ENCODE measurements at places on chromosomes 16 and 17. TPM values are rescaled to one million over a fixed set of nuclear protein-coding genes. Genes with fewer than 3 reads are reported as not detected.

The ATP5PD gene
- total RNA-seq: 832 TPM

The PRAC2 gene
- not detected for total RNA-seq

The KRT222 gene
- not detected for total RNA-seq

The EIF1 gene
- total RNA-seq: 1,143 TPM

DNA sequence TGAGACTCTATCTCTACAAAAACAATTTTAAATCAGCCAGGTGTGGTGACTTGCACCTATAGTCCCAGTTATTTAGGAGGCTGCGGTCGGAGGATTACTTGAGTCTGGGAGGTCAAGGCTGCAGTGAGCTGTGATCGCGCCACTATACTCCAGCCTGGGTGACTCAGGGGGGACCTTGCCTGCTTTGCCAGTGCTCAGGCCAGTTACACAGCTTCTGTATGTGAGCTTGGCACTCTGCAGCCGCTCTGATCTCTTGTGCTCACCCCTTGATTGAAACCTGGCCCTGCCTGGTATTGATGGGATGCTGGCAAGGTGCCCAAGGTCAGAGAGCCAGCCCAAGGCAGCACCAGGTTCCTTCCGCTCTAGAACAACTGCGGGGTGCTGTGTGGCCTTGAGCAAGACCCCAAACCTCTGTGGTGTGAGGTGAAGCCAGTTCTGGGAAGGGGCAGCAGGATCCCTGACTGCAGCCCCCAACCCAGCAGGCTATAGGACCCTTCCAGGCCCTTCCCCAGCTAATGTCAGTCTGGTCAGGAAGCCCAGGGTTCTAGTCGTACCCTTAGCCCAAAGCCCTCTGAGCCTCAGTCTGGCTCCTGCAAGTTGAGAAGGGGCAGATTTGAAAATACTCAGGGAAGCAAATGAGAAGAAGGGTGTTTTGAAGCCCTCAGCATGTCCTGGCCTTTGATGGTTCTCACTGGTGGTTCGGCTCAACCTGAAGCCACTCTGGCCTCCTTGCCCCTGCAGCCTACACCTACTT is 18.9 kb downstream of the MMP15 start:
- peak; percentile 41 for DNase-seq

DNA sequence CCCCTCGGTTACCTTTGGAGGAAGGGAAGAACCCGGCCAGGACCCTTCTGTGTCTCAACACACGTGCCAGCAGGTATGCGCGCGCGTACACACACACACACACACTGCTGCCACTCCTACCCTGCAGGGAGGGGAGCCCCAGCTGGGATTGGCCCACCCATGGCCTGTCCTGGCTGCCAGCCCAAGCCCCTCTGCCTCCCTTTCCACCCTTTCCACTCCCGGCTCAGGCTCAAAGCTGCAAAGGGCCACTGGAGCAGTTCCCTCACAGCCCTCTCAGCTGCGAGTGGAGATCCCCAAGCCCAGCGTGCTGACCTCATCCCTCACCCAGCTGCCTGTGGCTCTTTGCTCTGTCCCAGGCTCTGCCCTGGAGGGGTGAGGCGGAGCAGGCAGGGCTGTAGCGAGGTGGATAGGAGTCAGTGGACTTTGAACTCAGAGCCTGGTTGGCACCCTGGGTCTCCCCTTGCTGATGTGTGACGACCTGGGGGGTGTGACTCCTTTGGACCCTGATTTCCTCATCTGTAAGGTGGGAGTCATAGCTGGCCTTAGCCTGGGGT is 14.5 kb downstream of the KIF19 start:
- DNase-seq: no peak

DNA sequence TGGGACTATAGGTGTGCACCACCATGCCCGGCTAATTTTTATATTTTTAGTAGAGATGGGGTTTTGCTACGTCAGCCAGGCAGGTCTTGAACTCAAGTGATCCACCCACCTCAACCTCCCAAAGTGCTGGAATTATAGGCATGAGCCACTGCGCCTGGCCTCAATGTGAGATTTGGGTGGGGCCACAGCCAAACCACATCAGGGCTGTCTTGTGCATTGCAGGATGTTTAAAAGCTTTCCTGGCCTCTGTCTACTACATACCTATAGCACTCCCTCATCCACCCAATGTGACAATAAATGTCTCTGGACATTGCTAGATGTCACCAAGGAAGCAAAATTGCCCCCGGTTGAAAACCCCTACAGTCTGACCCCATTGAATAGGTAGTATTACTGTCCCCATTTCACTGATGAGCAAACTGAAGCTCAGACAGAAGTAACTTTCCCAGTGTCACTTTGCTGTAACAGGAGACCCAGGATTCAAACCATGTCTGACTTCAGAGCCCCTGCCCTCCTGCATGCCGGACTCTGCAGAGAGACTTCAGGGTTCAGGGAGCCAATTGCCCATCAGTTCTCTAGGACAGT is 3.6 kb upstream of the MAP3K14 start:
- no peak for DNase-seq

GRCh38 chr16:27169511-27170071 is 33.7 kb upstream of the KDM8 start:
- no peak for DNase-seq

The CD300H gene
- total RNA-seq: not detected

DNA sequence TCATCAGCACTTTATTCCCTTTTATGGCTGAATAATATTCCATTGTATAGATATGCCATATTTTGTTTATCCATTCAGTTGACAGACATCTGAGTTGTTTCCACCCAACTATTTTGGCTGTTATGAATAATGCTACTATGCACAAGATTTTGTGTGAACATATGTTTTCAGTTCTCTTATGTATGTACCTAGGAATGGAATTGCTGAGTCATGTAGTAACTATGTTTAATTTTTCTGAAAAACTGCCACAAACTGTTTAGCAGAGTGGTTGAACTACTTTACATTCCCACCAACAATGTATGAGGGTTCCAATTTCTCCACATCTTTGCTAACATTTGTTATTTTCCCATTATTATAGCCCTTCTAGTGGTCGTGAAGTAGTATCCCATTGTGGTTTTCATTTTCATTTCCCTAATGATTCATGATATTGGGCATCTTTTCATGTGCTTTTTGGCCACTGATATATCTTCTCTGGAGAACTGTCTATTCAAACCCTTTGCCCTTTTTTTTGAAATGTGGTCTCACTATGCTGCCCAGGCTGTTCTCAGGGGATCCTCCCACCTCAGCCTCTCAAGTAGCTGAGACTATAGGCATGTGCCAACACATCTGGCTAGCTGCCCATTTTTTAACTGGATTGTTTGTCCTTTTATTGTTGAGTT is 26.3 kb downstream of the SMURF2 start:
- no peak for DNase-seq

The HSD11B2 gene
- total RNA-seq: 0.89 TPM

GRCh38 chr17:1390432-1391367 is 9.3 kb downstream of the YWHAE start:
- DNase-seq: no peak

- DNase-seq: no peak
These were observed 152.7 kb downstream of the SOX9 start for GRCh38 chr17:72273289-72274056.

The ABCA8 gene
- 52.9 TPM for total RNA-seq

DNA sequence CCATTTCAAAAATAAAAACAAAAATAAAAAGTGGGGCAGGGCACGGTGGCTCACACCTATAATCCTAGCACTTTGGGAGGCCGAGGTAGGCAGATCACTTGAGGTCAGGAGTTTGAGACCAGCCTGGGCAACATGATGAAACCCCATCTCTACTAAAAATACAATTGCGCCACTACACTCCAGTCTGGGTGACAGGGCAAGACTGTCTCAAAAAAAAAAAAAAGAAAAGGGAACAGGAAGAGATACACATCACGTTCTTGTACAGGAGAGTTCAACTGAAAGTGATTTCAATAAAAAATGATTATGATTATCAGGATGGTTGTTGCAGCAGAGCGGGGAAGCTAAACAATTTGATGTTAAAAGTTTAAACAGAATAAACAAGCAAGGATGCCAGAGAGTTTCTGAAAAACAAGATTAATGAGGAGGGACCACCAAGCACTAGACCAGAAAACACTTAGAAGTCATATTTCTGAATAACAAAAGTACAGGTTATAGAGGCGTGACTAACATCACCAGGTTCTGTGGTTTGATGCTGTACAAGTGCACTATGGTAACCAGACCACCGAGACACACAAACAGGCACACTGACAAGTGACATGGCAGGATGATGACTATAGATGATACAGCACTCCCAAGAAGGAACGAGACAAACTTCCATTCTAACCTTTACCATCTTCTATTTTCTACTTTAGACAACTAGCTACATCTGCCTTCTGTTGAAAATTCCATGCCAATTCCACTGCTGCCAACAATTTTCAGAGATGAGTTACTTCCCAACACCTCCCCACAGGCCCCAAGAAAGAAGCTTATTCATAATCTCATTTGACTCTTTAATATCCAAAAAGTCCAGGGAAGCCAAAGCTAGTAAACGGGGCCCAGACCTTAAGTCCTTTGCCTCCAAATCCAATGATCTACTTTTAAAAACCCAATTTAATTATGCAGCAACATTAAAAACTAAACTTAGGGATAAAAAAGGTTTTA is 11.8 kb downstream of the DNAJA2 start:
- no peak for DNase-seq

The AFMID gene
- total RNA-seq: 32.7 TPM

- DNase-seq: no peak
These were observed 271.5 kb downstream of the SOX9 start for GRCh38 chr17:72392056-72393010.

The ABAT gene
- total RNA-seq: 3.4 TPM

- DNase-seq: no peak
These were observed 164.1 kb upstream of the TOM1L1 start for GRCh38 chr17:54736573-54736972.

- DNase-seq: no peak
These were observed 16.9 kb downstream of the MAP3K3 start for GRCh38 chr17:63639125-63639524.

GRCh38 chr16:35131429-35131828 is 1672.0 kb downstream of the TP53TG3F start:
- DNase-seq: no peak

DNA sequence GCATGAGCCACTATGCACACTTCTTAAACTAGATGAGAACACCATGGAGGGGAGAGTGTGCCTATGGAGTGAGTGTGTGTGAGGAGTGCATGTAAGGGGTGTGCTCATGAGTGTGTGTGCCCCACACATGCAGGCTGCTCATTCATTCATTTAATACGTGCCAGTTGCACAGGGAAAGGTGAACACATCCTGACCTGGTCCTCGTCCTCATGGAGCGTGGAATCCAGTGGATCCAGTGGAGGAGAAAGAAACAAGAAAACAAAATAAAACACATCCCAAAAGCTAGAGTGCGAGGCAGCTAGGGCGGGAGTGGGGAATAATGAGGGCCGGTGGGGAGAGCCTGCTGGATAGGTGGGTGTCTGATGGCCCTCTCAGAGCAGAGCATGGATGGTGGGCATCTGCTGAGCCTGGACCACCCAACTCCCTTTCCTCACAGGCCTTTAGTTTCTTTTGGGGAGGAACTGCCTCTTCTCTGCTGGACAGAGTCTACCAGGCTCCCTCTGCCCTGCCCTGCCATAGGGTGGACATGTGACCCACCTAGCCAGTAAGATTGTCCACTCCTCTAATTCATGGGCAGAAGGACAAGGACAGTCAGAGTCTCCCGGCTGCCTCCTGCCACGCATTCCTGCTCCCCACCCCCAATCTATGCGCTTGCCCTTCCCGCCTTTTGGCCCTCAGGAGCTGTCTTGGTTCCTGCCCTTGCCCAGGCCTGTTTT is 204.3 kb downstream of the RAB11FIP4 start:
- DNase-seq: no peak

GRCh38 chr17:73639932-73640331 is 4.3 kb downstream of the SDK2 start:
- peak; percentile 13 for DNase-seq

- no peak for DNase-seq
These were observed 22.9 kb downstream of the COPZ2 start for GRCh38 chr17:48014595-48015111.

The NEK8 gene
- 0.30 TPM for total RNA-seq

GRCh38 chr17:3804503-3804931 is 3.5 kb upstream of the ITGAE start:
- no peak for DNase-seq

- no peak for DNase-seq
These were observed 16.5 kb downstream of the NMT1 start for GRCh38 chr17:45077643-45078042.

The LRRC37A gene
- total RNA-seq: 1.3 TPM

DNA sequence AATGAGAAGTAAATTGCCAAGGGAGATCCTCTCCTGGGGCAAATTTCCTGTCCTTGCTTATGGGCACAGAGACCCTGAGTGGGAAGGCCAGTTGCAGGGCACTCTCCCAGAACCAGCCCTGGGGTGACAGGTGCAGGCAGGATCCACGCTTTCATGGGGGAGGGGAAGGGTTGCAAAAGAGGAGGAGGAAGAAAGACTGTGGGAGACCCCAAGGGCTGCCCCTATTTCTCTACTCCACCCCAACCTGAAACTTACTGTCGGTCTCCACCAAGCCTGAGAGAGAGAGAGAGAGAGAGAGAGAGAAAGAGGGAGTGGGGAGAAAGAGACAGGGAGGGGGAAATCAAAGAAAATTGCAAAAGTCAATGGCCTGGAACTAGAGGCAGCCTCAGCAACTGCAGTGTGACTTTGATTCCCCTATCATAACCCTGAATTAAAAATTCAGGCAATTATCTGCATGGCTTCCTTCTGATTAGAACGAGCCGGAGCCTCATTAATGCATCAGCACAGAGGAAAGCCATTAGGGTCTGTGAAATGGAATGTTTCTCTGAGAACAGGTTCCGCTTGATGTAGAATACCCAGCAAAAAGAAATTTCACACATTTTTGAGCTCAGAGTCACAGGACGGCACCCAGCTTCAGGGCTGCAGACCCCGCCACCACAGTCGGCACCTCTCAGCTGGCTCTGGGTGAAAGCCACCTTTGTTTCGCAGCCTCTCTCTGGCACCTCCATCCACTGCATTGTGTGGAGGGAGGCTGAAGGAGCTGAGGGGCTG is 45.1 kb upstream of the HNF1B start:
- DNase-seq: no peak

- DNase-seq: no peak
These were observed 488 bp downstream of the SENP3 start for GRCh38 chr17:7562208-7562605.

GRCh38 chr16:87317750-87318644 is 805 bp upstream of the C16orf95 start:
- peak; percentile 69 for DNase-seq

Data from Right ventricle myocardium superior (tissue), 1 donor.